ENCODE measurements at places on chromosomes 13 and 19.
A peak's percentile ranks its signal among the peaks of the same experiment; 100 is the strongest.

GRCh38 chr13:74210693-74211393, 76.6 kb upstream of the KLF12 start:
- no peak for DNase-seq

DNA sequence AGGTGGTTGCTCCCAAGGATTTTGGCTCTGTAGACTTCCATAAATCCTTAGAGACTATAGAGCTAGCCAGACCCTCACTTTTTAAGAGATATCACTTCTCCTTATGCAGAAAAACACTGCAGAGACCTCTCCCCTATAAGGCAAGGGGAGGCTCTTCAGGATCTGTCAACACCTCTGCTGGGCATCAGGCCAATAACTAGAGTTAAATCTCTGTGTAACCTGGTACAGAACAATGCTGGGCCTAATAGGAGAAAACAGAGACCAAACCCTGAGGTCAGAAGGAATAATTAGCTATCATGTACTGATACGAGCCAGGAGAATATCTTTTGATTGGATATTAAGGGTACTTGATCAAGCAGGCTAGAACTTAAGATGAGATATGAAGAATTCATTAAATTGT, 358.5 kb downstream of the TBC1D4 start:
- no peak for DNase-seq

DNA sequence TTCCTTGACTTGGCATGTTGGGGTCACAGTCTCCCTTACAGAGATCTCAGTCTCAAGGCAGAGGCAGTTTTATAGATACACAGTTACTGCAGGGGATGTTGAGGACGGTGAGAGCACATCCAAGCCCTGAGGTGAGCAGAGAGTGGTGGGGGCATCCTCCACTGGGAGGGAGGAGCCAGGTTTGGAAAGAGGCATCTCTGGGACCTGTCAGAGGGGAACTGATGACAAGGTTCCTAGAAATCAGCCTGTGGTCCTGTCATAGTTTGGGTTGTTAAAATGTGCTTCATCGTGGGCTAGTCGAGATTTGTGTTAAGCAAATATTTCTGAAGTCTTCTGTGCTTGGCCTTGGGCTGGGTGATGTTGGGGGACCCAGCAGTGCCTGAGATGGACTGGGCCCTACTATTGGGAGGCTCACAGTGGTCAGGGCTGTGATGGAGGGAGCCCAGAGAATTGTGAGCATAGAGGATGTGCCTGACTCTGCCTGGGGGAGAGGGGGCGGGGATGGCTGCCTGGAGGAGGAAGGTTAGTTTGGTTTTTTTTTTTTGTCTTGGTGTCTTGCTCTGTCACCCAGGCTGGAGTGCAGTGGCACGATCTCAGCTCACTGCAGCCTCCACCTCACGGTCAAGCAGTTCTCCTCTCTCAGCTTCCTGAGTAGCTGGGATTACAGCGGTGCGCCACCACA, 3.9 kb downstream of the SUPT5H start:
- no peak for DNase-seq

DNA sequence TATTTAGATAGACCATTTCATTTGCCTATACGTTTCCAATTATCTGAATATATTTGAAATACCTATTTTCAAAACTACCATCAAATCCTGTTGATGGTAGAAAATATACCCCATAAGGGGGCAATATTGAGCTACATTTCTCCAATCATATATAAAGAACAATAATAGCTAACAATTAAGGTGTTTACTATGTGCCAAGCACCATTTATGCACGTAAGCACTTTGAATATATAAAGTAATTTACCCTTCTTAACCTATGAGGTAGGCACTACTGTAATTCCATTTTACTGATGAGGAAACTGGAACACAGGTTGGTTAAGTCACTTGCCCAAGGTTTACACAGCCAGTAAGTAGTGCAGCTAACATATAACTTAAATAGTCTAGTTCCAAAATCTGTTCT, 79.2 kb downstream of the UBL3 start:
- DNase-seq: no peak

GRCh38 chr19:3585301-3586126, at the start of gene GIPC3:
Gene GIPC3 (plus strand): TSS chr19:3585478. CDS start chr19:3585598, 120 bp downstream.
- no peak for DNase-seq

- no peak for DNase-seq
Observed at GRCh38 chr19:4969292-4969771, 419 bp downstream of the KDM4B start.

DNA sequence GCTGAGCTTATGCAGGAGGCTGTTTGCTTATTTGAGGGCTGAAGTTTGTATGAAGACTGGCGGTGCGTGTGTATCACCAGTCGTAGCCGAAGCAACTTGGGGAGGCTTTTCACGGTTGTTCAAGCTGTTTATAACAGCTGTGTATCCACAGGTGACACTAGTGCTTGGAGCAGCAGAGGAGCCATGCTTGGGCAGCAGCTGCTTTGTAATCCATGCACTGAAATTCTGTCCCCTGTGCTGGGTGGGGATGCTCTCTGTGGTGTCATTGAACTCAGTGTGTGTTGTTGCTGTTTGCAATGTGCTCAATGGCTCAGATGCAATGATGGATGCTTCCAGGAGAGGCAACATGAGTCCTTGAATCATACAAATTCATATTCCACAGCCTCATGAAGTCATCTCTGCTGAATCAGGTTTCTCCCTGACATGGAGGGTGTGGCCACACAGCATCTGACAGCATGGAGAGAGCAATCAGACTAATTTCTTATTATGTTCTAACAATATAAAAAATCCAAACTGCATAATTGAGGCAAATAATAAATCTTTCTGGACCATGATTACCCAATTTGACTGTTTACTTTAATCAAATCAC, 18.8 kb upstream of the GTF3A start:
- no peak for DNase-seq

- no peak for DNase-seq
Observed at GRCh38 chr13:24286624-24287023, 22.8 kb upstream of the C1QTNF9 start.

- no peak for DNase-seq
Observed at GRCh38 chr19:41219924-41220567, 1.0 kb downstream of the AXL start.

DNA sequence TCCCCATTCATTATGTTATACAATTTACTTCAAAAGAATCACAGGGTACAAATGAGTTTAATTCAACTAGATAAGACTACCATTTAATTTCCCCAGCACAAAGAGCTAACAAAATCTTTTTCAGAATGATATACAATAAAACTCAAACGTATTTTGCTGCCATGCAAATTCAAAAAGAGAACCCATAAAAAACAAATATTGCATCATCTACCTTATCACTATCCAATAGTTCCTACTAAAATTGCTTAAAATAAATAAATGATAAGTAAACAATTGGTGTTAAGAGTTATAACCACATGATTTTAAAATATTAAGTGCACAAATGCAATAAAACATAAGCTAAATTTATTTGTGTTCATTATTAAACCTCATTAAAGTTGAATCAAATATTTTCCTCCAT, 919.4 kb downstream of the SLITRK5 start:
- DNase-seq: no peak

- DNase-seq: no peak
Observed at GRCh38 chr13:62119739-62120700, 704.4 kb upstream of the PCDH20 start.

DNA sequence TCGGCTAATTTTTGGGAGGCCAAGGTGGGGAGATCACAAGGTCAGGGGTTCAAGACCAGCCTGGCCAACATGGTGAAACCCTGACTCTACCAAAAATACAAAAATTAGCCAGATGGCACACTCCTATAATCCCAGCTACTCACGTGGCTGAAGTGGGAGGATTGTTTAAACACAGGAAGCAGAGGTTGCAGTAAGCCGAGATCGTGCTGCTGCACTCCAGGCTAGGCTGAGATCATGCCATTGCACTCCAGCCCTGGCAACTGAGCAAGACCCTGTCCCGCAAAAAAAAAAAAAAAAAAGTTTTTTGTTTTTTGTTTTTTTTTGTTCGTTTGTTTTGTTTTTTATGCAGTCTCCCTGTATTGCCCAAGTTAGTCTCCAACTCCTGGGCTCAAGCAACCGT, 21.2 kb downstream of the MAST1 start:
- no peak for DNase-seq

DNA sequence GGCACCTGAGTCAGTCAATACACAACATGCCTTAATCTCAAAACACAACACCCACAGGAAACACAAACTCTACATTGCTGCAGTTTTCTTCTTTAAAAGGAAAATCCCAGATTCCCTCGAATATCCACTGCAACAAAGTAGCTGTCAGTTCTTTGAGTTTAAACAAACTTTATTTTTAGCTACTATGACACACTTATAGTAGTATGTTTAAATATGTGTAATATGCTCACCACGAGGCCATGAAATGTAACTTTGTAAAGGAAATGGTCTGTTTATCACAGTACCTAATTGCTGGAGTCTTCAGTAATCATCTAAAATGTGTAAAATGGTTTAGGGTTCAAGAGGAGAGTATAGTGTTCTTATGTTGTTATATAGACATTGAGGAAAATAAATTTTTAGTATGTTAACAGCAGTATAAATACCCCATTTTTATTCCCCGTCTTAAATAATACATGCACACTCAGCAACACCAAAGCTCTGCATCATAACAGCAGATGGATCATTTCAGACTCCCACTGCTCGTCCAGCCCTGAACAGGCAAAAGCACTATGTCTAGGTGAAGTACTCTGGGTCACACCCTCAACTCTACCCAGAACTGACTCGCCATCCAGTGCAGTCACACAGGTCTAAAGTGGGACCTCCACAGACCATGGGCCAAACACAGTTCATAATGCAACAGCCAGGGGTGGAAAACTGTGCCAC, 20.6 kb downstream of the TUBGCP3 start:
- no peak for DNase-seq

DNA sequence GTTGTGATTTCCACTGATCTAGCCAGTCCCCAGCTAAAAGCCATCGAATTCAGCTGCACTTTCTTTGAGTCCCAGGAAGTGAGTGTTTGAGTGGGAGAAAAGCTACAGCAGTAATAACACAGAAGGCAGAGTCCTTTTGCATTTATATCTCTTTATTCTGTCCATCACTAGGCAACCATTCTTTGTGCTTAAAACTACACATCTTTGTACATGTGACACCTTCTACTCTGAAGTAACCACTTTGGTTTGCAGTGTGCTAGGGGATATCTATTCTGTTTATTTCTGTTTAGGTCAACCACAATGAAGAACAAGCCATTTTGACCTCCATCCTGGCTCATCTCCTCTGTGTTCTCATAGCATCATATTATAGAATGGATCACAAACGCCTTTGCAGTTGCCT, 226.0 kb upstream of the SERP2 start:
- DNase-seq: no peak

DNA sequence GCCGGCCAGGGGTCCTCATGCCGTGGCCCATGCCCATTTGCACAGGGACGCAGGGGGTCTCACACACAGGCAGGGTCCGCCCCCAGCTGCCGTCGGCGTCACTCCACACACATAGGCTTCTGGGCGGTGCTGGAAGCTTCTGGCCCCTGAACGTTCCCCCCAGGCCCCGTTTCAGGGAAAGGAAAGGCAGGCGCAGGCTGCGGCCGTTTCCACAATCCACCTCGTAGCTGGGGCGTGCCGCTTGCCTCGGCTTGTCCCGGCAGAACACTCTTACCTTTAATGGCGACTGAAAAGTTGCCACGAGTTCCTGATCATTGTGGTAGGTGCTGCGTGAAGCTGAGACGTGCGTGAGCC, 53.4 kb downstream of the MCF2L start:
- DNase-seq: no peak

GRCh38 chr19:1262623-1263123, 6.5 kb upstream of the CIRBP start:
- no peak for DNase-seq

DNA sequence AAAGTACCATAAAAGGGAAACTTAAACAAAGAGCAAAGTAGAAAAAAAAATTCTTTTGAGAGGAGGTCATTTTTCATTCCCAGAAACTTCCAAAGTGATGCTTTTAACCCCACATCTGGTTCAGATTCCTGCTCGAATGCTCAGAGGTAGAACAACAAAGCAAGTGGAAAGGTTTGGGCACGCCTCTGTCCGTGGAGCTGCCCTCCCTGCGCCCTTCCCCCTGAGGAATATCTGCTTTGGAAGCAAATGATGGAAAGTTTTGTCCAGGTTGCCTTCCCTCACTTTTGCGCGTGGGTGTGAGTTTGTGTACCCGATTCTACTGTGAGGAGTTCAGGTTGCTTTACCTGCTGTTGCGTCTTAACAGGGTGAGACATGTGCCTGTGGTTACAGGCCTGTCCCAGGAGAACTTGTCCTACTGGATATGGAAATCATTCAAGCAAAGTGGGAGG, 110.2 kb downstream of the KLF5 start:
- DNase-seq: no peak

GRCh38 chr19:33621811-33622504, at the start of gene CHST8:
Gene CHST8 (plus strand): TSS chr19:33621953. CDS start chr19:33689262, 67,309 bp downstream.
- no peak for DNase-seq

- DNase-seq: no peak
Observed at GRCh38 chr19:46347572-46347883, 641 bp downstream of the PPP5C start.

GRCh38 chr19:45016388-45017314, 15.4 kb downstream of the RELB start:
- DNase-seq: peak; percentile 45

DNA sequence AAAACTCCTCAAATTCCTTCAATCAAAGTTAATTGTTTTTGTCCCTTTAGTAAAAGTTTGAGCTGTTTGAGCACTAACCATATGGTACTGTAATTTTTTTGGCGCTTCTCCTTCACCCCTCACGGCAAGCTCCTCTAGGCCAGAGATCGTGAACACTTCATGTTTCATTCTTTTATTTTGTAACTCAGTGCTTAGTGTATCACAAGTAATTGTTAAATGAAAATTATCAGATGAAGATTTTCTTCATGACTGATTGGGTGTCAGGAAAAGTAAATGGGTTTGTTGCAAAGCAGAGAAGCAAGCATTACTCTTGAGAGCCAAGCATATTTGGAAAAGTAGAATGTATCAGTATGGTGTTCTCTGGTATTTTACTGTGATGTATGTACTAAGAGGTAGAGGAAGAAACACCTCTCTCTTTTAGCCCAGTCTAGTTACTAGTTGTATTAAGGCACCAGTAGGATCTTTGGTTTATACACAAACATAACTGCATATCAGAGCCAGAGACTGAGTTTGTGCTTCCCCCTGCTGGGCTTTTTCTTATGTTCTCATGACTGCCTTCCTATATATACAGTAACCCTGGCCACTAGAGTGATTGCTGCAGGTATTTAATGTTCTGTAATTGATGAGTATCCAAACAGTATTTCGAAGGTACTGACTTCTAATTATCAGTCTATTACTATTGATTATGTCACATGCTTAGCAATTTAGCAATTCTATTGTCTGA, 202.3 kb upstream of the KLHL1 start:
- DNase-seq: no peak

DNA sequence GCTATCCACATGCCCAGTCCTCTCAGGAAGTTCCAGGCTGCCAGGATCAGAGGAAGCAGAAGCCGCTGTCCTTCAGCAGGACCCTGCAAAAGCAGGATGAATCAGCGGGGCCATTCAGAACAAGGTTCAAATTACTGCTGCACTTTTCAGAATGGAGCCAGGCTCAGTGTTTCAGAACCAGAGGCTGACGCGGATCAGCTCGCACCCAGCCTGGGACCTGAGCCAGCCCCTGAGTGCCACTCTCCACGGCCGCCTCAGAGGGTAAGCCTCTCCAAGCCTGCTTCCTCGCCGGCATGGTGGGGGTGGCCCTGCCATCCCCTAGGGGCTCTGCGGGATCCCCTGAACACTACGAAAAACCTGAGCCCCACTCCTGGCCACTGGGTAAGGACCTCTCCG, 24.7 kb downstream of the RASA3 start:
- no peak for DNase-seq

All from stimulated activated CD4-positive, alpha-beta T cell treated with anti-CD3 and anti-CD28 coated beads, Interleukin-4, amount 100 ng/mL, for 4 hours (primary cell).